Substantia nigra (tissue), 51 donors: ENCODE measurements at places on chromosomes 13 and 19.

DNA sequence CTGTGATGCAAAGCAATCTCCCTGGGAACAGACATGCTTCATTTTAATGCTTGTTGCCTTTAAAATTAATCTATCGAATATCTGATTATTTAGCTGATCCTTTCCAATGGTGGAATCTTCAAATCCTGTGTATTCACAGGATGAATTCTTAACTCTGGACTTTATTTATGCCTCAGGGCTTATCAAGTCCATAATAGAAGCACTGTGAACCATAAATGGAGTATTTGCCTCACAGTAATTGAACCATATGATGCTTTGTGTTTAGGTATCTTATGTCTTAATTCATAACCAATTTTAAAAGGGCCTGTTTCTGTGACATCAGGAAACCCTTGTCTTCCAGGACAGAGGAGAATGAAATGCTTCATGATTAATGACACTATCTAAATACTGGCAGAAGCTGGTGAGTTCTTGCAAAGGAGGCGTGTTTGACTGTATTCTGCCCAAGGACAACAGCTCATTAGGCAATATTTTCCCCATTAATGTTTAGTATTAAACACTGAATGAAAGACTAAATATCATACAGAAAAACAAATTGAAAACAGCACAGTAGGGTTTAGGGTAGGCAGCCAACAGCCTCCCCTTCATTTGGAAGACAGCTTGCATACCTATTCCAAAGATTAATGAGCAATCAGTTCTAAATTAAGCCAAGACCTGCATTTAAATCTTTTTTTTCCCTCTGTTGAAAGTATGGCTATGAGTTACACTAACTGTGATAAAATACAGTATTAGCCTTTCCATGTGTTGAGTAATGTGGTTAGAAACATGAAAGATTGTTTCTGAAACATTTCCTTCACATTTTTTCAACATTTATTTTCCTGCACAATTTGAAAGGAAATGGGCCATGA lies 709.4 kb downstream of the PCDH9 start:
- DNase-seq, result no peak

GRCh38 chr19:5172859-5173630 lies 167.6 kb downstream of the PTPRS start:
- no peak for DNase-seq

DNA sequence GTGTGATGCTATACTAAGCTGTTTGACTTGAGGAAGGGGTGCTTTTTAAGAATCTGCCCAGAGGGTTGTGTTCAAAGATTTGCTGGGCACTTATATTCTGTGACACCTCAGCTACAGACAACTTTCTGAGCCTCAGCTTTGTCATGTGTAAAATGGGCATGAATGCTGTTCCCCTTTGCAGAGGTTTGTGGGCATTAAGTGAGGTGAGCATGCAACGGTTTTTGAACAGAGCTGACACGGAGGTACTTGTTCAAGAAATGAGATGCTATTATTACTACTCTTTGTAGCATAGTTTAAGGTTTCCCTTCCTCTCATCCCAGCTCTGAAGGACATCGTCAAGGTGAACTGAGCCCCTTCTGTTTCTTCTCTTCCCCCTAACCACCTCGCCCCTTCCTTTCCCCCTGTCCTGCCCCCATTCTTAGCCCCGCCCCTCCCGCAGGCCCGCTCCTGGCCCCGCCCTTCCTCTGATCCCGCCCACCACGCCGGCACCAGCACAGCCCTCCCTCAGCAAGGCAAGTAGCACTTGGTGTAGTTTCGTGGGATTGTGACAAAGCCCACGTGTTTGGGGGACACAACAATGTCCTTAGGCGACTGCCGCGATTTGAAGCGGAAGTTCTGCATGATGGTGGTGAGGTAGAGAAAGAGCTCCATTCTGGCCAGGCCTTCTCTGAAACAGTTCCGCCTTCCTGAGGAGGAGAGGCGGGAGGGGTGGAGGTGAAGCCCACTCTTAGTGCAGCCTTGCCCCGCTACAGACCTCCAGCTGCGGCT lies 26.1 kb upstream of the CYP2A7 start:
- no peak for DNase-seq

- peak; percentile 26 for DNase-seq
Observed at GRCh38 chr19:47779524-47780214, 1.2 kb downstream of the SELENOW start.

GRCh38 chr13:60439201-60439600 lies 42.2 kb downstream of the TDRD3 start:
- no peak for DNase-seq

- no peak for DNase-seq
Observed at GRCh38 chr19:19348266-19348665, 27.6 kb downstream of the MAU2 start.

- no peak for DNase-seq
Observed at GRCh38 chr19:42140125-42140754, 8.0 kb upstream of the POU2F2 start.
